ENCODE measurements at places on chromosomes 1 and 21.

GRCh38 chr1:39958403-39959200 lies 3.7 kb downstream of the MFSD2A start:
- no peak for DNase-seq

- no peak for DNase-seq
Observed at GRCh38 chr1:175009532-175009931, 9.8 kb downstream of the CACYBP start.

DNA sequence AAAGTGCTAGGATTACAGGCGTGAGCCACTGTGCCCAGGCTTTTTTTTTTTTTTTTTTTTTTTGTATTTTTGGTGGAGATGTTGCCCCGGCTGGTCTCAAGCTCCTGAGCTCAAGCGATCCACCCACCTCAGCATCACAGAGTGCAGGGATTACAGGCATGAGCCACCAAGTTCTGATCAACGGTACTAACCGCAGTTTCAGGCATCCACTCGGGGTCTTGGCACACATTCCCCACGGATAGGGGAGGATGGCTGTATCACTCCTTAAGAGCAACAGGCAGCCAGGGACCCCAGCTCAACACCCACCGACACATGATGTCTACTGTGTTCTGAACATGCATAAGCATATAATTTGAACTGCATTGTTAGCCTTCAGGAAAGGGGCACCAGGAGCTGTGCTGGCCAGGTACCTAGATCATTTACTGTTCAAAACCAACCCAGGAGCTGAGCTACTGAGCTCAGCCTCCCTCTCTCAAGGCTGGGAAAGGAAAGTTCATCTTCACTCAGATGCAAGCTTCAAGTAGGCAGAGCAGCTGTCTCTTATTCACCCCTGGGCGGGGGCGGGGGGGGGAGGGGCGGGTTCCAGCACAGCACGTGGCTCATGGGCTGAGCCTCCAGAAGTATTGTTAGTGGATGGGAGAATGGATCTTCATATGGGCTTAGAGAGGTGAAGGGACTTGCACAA lies 24.7 kb downstream of the CAPZB start:
- no peak for DNase-seq

DNA sequence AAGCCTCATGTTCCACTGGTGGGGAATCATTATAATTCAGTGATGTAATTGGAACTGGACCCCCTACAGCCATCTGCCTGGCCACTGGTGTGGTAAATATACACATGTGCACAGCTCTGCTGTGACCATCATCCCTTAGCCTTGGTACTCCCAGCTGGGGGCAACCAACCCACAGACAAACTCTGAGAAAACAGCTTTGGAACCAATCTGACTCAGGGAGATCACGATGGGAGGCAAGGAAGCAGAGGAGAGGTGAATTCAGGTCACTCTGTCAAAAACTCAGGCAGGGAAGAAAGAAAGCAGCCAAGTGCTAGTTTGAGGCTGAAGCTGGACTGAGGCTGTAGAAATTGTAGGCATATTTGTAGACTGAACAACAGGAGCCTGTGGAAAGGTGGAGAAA lies 197.8 kb upstream of the GALNT2 start:
- DNase-seq = no peak

DNA sequence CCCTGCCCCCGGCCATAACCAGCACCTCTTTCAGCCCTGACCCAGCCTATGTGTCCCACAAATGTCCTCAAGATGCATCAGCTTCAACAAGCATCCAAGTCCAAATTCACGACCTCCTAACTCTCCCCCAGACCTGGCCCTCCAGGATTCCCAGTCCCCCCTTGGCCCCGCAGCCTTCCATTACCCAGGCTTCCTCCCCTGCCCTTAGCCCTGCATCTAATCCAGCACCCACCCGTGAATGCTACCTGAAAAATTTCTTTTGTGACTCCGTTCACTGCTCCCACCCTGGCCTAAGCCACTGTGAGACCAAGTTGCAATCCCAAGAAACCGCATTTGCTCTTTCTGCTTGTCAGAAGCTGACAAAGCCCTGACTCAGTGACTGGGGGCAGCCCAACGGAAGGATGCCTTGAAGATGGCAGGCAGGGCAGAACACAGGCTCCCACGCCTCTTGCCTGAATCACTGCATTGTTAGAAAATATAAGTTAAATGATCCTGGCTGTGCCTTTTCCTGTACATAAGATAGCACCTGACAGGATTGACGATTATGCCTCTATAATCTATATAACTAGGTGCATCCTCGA lies 939 bp upstream of the MFAP2 start:
- DNase-seq = no peak
